ENCODE measurements at places on chromosomes 13 and 19.

DNA sequence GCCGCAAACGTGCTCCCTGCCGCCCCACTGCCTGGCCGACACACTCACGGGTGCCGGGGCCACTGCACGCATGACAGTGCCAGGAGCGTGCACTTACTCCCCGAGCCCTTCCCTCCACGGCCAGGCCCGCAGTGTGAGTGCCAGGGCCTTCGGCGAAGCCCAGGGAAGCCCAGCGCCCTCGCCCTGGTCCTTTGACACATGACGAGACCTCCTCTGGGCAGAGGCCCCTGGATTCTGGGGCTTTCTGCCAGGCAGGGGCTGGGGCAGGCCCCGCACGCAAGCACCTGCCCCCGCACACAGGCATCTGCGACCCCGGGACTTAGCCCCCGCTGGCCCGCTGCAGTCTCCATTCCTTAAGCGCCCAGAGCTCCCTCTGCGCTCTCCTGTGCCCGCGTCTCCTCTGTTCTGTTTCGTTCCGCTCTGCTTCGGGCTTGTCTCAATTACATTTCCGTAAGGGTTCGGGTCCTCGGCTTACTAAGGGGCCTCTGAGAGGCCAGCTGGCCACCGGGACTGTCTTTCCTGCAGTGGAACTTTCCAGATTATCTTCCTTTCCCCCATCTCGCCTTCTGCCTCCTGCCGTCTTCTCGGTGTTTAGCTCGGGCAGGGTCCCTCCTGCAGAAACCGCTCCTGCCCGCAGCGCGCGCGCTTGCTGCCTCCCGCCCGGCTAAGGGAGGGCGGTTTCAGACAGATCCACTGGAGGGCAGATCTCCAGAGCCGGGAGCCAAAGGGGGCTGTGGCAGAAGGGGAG lies 98.8 kb downstream of the ING1 start:
- DNase-seq: no peak

DNA sequence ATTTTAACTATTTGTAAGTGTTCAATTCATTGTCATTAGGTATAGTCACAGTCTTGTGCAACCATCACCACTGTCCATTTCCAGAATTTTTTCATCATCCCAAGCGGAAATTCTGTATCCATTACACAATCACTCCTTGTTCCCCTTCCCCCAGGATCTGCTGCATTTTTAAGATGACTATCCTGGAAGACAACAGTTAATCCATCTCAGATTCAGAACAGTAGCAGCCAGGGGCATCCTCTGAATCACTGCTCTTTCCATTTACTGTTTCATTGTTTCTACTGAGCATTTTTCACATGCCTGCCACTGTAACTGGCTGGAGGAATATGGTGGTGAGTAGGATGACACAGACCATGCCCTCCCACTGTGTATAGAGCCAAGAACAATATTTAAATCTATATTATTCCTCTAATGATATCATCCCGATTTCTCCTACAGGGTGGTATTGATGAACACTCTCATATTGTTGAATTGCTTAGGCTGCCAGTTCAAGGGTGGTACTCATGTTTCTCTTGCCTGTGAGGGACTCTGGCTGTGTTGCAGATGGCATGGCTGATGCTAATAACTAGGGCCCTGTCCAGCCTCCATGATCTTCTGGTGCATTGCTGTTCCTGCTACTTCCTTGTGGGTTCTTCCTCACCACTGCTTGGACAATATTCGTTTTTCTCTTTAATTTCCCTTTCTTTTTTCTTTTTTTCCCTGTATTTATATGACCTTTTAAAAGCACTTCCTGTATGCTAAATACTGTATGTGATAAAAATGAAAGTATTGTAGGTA lies 59.0 kb downstream of the WDFY2 start:
- DNase-seq: no peak

GRCh38 chr19:55504252-55504603 lies 16.0 kb downstream of the SSC5D start:
- no peak for DNase-seq

- no peak for DNase-seq
Measured at GRCh38 chr13:50915565-50915964, 6.0 kb downstream of the RNASEH2B start.

DNA sequence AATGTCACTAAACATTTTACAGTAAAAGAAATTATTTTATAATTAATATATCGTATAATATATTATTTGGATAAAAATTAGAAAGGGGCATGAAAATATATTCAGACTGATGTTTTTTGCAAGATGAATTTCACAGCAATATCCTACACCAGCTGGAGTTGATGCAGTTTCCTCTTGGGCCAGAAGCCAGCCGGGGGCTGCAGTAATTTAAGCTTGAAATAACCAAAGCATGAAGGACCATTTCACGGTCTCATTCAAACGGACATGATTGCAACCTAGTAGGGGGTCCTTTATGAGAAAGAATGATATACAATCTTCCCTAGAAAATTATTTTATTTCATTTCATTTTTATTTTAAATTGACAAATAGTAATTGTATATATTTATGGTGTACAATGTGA lies 797.2 kb upstream of the PCDH9 start:
- no peak for DNase-seq

DNA sequence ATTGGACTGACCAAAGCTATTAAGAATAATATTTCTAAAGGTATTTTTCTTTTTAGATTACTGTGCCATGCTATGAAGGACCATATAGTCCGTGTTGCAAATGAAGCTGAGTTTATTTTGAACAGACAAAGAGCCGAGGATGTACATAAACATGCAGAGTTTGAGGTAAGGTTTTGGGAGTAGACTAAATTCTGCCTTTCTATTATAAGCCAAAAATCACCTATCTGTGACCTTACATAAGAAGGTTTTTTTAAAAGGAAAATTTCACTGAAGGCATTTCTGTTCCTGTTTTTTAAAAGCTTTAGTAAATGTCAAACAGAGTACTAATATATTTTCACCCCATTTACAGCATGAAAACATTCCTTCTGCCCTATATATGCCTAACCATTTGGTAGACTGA lies 127.4 kb downstream of the MAB21L1 start:
- no peak for DNase-seq

- no peak for DNase-seq
Measured at GRCh38 chr13:34428911-34429310, 513.2 kb upstream of the NBEA start.

- no peak for DNase-seq
Measured at GRCh38 chr13:99218545-99218944, 17.9 kb downstream of the UBAC2 start.

- no peak for DNase-seq
Measured at GRCh38 chr19:51799034-51799773, 4.2 kb downstream of the FPR3 start.

DNA sequence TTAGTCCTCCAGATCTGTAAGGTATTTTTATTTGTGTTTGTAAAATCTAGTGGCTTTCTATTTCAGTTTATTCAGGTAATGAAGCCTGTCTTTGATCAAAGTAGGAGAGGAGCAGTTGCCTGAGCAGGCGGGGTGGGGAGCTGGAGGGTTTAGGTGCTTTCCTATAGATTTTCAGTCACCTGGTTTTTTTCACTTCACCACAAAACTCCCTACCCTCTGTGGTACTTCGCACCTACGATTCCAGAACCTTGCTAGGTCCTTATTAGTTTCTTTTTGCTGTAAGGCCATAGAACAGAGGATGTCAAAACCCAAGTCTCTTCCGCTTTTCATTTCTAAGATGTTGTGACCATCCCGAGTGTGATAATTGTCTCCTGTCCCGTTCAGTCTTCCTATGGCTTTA lies 26.6 kb downstream of the SLAIN1 start:
- no peak for DNase-seq

DNA sequence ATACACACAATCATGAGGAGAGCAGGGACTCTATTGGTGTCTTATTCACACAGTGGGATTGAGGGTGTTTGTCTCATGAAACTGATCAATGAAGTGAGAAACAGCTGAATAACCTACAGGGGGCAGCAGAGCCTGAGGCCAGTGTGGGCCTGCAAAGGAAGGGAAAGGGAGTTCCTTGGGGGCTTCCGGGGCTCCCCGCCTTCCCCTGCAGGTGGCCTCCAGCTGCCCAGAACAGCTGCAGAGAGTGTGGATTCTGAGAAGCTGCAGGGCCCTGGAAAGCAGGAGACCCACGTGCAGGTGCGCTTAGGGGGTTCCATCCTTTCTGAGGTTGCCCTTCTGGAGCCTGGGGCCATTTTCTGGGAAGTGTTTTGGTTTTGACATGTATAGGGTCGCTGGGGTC lies 20.1 kb downstream of the ZNF763 start:
- DNase-seq: no peak

DNA sequence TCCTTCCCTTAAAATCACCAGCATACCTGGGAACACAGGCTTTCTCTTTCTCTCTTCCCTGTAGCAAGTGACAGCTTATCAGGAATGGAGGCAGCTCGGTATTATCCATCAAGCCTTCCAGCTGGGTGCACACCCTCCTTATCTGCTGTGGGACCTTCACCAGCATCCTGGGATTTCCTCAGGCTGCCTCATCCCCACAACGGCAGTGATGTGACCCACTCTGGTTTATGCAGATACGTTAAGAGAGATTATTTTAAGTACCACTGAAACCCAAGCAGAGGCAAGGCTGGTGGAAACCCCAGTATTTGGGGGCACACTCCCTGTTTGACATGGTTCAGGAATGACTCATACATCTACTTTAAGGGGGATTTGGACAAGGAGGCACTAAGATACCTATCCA lies 192.1 kb downstream of the TM9SF2 start:
- DNase-seq: no peak

DNA sequence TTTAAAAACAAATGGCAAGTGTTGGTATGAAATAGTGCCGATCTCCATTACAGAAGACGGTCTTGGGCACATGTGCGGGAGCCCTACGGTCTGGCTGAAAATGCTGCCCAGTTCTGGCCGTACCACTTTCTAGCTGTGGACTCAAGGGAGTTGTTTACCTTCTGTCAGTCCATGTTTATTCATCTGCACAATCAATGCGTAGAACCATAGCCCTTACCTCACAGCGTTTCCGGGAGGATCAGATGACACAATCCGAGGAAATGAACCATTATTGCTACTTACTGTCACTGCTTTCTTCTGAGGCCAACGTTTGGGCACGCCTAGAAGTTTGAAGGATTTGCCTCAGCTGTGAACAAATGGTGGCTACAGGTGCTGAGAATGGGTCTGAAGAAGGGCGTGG lies 31.2 kb downstream of the GADD45B start:
- no peak for DNase-seq

DNA sequence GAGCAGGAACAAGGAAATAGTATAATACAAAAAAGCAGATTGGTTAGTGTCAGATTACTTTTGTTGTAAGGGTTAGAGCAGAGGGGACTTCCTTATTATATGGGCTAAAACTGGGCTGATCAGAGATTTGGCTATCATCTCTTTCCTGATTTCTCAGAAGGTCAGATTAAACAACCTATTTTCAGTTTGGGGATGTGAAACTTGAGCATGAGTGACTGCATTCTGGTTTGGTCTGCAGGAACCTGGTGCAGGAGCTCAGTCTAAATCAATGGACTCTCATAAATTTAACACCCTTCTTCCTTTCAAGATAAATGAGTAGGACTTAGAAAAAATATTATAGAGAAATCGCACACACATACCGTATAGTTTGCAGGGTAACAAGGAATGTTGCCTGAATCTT lies 12.9 kb upstream of the RFXAP start:
- DNase-seq: no peak

DNA sequence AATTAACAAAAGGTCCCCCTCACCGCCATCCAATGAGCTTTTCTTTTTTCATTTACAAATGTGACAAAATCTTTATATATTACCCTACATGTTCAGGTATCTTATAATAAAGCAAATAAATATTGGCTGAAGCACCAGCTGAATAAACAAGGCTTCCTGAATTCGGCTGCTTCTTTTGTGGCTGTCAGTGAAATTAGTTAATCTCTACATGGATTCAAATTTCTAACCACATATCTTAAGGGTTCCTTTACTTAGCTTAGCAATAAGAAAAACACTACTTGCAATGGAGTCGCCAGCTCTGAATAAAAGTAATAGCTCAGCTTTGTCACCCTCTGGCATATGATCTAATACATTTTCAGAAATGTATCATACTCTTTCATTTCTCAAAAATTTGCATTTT lies 104.3 kb downstream of the CCNA1 start:
- no peak for DNase-seq

DNA sequence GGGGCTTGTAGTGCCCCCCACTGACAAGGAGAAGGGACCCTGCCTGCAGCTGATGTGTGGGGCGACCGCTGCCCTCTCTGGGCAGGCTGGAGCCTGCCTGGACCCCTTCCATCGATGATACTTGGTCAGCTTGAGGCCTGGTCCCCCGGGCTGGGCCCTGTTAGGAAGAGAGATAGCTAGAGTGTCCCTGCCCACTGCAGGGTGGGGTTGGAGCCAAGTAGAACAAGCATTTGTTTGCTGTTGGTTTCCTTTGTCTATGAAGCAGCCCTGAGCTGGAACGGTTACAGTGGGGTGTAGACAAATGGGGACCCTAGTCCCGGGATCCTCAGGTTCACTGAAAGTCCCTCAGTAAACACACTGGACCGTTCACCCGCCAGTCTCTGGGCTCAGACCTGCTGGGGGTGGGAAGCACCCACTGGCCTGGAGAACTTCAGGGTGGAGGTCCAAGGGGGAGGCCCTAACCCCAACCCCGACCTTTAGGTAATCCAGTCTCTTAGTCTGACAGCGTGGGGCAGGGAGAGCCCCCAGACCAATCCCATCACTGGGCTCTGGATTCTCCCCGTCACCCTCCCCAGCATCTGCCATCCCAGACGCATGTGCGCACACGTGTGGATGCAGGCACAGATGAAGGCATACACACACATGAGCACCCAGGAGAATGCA lies 204.8 kb upstream of the ZNF536 start:
- DNase-seq: no peak

DNA sequence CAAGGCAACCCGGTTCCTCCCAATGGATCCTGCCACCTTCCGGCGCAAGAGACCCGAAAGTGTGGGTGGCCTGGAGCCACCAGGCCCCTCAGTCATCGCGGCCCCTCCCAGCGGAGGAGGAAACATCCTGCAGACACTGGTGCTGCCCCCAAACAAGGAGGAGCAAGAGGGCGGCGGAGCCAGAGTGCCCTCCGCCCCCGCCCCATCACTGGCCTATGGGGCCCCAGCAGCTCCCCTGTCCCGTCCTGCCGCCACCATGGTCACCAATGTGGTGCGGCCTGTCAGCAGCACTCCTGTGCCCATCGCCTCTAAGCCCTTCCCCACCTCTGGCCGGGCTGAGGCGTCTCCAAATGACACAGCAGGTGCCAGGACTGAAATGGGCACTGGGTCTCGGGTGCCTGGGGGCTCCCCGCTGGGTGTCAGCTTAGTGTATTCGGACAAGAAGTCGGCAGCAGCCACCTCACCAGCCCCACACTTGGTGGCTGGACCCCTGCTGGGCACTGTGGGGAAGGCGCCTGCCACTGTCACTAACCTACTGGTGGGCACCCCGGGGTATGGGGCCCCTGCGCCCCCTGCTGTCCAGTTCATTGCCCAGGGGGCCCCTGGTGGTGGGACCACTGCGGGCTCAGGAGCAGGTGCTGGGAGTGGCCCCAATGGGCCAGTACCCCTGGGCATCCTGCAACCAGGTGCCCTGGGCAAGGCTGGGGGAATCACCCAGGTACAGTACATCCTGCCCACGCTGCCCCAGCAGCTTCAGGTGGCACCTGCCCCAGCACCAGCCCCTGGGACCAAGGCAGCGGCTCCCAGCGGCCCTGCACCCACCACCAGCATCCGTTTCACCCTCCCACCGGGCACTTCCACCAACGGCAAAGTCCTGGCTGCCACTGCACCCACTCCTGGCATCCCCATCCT lies 11.2 kb upstream of the PRR19 start:
- DNase-seq: peak; percentile 60
